Vein endothelial cell (primary cell): ENCODE measurements at places on chromosomes 12 and 14. TPM values are rescaled to one million over a fixed set of nuclear protein-coding genes. Genes with fewer than 3 reads are reported as not detected.

AKT1 gene
- 219 and 221 TPM in 2 replicates for total RNA-seq

KRT8 gene
- total RNA-seq: 12.5 and 21.6 TPM in 2 replicates

SOX5 gene
- 1.5 and 2.6 TPM in 2 replicates for total RNA-seq

SPATA7 gene
- total RNA-seq: 10.1 and 16.3 TPM in 2 replicates

PLEKHG7 gene
- total RNA-seq: not detected in 2 replicates

KRT80 gene
- 2.4 and 7.2 TPM in 2 replicates for total RNA-seq

PLD4 gene
- under 0.01 TPM in 2 replicates for total RNA-seq

SPTLC2 gene
- 59.1 and 78.3 TPM in 2 replicates for total RNA-seq

LRIG3 gene
- total RNA-seq: 46.5 and 51.6 TPM in 2 replicates

TCL1B gene
- total RNA-seq: not detected in 2 replicates

RNASE4 gene
- 6.4 and 20.9 TPM in 2 replicates for total RNA-seq

PLEKHH1 gene
- 0.10 and 0.33 TPM in 2 replicates for total RNA-seq

C3AR1 gene
- total RNA-seq: 0.19 and 0.65 TPM in 2 replicates

TCHP gene
- total RNA-seq: 9.8 and 11.9 TPM in 2 replicates

RAD9B gene
- 0.19 and 0.33 TPM in 2 replicates for total RNA-seq

SERPINA10 gene
- not detected in 2 replicates for total RNA-seq

ASCL1 gene
- total RNA-seq: not detected in 2 replicates
